ENCODE measurements at places on chromosomes 2 and 18.

DNA sequence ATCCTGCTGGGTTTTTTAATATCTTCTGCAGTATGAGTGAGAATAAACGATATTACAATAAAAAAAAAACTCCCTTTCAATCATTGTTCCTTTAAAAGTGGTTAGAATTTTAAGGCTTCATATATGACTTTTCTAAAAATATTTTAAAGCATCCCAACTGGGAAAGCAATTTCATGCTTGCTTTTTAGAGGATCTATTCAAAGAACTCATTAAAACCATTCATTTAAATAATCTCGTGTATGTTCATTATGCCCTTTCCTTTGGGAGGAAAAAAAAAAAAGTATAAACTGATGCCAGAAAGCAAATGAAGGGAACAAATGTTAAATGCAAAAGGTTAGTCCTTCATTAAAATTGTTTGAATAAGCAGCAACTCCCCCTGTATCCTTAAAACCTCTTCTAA is 81.2 kb downstream of the XIRP2 start:
- no peak for DNase-seq

DNA sequence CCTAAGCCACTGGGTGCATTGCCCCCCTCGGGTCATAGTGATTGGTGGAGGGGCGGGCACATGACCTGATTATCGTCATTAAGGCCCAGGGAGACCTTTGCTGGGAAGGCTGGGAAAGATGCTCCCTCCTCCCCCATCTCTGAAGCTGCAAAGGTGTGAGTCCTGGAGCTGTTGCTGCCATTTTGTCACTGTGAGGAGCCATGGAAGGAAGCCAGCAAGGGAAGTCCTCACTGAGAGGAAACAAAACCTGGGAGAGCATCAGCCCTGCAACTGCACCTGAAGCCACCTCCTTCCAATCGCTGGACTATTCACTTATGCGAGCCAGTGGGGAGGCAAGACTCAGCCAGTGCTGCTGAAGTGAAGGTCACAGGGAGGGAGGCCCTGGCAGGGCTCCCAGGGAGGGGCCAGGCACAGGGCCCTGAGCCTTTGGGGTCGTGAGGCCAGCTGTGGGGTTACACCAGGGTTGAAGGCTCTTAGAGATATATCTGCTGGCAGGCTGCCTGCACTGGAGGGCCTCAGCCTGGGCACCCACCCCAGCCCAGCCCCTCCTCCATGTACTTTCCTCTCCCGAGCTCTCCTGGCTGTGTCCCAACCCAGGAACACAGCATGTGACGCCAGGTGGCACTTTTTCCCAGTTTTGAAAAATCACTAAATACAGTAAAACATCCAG is 10.7 kb upstream of the FAHD2A start:
- no peak for DNase-seq

GRCh38 chr2:69013142-69013839 is at the start of gene ANTXR1:
Gene ANTXR1, plus strand, starts transcription at chr2:69013179. Its CDS starts 321 bp downstream, at chr2:69013500.
- DNase-seq: peak; percentile 22

DNA sequence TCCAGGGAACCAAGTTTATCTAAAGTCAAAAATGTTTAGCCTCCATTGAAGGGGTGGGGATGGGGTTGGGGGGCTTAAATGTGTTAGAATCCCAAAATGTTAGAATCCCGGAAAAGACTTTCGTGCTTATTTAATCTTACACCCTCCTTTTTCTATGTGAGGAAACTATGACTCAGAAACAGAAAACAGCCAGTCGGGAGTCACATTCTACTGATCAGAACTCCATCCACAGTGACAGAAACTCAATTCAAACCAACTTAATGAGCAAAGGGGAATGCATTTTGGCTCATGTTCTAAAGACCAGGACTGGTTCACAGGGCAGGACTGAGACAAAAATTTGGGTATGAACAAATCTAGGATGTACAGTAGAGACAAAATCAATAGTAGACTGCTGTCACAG is 31.9 kb upstream of the AFTPH start:
- DNase-seq: no peak

- no peak for DNase-seq
Observed at GRCh38 chr2:45823723-45824206, 172.3 kb downstream of the PRKCE start.

- no peak for DNase-seq
Observed at GRCh38 chr2:125070726-125071505, 1045.8 kb downstream of the CNTNAP5 start.

GRCh38 chr18:37565101-37565976 is at the start of gene CELF4:
Gene CELF4, minus strand, starts transcription at chr18:37565798.
- no peak for DNase-seq

DNA sequence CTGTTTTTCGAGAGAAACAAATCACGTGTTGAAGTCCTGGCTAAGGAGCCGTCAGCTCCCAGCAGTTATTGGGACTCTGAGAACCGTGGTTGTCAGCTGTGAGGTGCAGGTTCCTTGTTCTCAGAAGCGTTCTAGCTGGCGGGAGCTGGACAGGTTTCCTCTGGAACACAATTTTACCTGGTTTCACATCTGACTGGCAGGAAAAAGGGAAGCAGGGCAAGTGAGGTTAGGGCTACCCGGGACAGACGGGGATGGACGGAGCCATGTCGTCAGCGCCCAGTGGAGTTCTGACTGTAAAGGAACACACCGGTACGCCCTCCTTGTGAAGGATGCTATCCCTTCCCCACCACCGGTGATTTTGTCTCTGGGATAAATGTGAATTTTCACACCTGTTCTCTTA is 26.1 kb downstream of the ITGB1BP1 start:
- DNase-seq: no peak

DNA sequence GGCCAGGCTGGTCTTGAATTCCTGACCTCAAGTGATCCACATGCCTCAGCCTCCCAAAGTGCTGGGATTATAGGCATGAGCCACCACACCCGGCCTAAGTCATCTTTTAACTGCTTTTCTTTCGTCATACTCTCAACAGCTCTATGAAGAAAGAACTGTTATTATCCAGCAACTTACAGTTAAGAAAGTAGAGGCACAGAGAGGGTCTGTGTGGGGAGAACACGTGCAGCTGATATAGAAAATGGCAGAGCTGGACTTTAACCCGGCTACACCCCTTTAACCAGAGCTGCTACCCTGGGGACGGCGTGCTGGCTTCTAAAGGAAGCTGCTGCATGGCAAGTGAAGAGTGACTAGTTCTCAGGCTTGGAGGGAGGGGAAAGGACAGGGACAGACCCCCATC is 25.5 kb downstream of the IGFBP2 start:
- no peak for DNase-seq

DNA sequence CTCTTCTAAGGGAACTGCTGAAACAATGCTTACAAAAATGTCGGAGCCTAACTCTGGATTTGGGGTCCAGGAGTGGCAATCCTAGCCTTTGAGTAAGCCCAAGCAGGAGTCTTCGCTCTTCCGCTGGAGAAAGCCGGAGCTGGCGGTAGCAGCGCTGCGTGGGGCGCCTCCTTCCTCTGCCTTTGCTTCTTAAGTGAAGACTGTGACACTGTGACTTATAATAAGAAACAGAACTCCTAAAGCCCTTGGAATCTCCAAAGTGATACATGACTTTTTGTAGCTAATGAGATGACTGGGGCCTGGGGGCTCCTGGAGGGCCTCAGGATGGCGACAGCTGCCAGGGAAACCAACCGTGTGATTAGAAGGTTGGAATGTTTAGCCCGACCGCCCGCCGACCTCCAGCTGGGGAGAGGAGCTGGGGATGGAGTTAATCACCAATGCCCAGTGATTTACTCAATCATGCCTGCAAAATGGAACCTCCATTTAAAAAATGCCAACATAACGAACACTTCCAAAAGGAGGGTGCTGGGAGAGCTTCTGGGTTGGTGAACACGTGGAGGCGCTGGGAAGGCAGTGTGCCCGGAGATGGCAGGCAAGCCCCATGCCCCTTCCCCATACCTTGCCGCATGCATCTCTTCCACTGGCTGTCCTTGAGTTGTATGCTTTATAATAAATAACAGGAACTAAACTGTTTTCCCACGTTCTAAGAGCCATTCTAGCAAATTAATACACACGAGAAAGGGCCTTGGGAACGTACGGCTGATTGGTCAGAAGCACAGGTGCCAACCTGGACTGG is 29.0 kb upstream of the MAL start:
- no peak for DNase-seq

DNA sequence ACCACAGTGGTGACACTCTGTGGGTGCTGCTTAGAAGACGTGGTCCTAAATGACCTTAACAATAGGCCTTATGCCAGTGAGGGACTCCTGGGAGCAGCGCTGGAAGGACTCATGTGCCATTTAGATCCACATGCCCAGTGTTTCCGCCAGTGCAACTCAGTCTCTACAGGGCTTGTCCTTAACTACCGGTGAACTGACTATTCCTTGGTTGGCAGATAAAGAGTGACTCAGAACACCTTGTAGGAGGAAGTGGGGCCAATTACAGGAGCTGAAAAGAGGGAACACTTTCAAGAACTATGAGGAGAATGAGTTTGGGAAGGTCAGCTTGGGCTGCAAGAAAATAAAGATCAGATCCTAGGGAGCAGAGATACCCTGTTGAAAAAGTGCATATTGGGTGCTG is 1.8 kb upstream of the CDK5R2 start:
- no peak for DNase-seq

- no peak for DNase-seq
Observed at GRCh38 chr2:232976176-232976575, 36.9 kb downstream of the NGEF start.

DNA sequence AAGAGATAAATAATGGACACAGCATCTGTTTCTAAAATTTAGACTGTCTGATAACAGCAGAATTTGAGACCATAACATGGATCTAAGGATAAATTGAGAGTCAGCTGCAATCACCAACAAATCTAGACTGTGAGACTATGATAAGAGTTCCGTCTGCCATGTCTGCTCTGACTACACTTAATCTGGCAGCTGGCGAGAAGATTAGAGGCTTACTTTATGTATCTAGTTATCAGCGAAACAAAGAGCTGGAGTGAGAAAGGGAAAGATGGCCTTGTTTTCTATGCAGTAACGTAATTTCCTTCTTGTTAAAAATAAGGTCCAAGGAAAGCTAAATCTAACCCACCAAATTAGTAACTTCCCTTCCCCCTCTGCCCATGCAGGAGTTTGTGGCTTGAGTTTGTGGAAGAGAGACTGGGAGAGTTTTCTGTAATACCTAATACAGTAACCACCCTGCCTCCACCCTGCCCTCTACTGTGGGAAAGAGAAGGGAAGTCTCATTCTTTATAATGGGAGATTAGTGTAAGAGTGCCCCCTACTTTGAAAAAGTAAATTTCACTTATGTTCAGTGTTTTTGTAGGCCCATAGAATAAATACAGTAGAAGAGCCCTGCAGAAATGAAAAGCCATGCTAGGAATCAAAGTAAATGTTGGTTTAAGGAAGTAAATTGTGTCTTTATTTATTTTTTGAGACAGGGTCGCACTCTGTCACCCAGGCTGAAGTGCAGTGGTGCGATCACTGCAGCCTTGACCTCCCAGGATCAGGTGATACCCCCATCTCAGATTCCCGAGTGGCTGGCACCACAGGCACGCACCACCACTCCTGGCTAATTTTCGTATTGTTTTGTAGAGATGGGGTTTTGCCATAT is 27.5 kb downstream of the EML4 start:
- DNase-seq: peak; percentile 44

DNA sequence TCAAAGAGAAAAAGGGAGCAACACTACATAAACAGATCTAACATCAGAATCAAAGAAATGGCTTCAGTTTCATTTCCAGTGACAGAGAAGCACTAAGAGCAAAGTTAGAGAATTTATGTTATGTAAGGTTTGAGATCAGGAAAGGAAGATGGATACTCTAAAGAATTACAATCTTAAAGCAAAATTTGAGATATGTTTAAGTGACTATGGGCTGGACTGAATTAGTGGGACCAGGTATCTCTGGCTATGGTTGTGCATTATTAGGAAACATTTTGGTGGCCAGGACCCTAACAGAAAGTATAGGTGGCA is 208.2 kb downstream of the CCDC178 start:
- DNase-seq: no peak

- no peak for DNase-seq
Observed at GRCh38 chr2:88218981-88219380, 48.8 kb downstream of the THNSL2 start.

GRCh38 chr2:234705108-234705507 is 208.2 kb upstream of the ARL4C start:
- DNase-seq: no peak

- DNase-seq: no peak
Observed at GRCh38 chr18:61865466-61866175, 27.2 kb downstream of the RNF152 start.

DNA sequence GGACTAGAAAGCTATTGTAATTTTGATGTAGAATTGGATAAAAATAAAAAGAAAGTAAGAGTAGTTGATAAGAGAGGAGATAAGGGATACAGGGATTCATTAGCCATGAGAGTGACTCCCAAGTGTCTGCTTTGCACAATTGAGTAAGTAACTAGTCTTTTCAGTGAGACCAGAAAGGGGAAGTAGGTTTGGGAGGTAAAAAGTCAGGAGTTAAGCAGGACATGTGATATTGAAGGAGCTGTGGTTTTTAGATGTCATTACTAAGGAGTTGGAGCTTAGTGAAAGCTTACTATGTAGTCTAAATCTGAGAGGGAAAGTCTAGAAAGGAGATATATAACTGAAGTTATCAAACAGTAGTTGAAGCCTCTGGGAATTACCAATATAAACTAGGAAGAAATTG is 93.4 kb downstream of the SLC5A7 start:
- DNase-seq: no peak

DNA sequence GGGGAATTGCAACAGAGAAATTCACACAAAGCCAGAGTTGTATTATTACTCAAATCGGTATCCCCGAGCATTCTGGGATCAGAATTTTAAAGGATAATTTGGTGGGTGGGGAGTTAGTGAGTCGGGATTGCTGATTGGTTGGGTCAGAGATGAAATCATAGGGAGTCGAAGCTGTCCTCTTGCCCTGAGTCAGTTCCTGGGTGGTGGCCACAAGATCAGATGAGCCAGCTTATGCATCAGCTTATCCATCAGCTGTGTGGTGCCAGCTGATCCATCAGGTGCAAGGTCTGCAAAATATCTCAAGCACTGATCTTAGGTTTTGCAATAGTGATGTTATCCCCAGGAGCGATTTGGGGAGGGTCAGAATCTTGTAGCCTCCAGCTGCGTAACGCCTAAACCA is 34.3 kb upstream of the ITM2C start:
- no peak for DNase-seq

- peak; percentile 79 for DNase-seq
Observed at GRCh38 chr2:25982273-25982967, at the start of gene KIF3C. Gene KIF3C, minus strand, starts transcription at chr2:25982497. Its CDS starts 580 bp downstream, at chr2:25981917.

DNA sequence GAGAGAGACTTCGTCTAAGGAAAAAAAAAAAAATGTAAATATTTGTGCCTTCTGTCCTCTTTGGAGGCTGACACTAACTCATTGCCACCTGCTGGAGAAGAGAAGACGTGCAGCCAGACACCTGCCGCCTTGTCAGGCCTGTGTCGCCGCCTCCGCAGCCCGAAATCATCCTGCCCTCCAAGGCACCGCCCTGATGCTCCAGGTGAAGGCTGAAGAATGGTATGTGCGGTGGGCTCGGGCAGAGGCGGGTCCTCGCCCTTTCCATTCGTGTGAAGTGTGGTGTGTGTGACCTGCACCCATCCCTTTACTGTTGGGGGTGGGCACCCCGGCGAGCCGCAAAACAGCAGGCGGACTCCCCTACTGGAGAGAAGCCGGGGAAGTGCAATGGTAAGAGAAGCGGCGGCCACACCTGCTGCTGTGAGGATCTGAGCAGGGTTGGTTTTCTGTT is 60.4 kb downstream of the FAM161A start:
- DNase-seq: peak; percentile 86

- DNase-seq: no peak
Observed at GRCh38 chr2:169071455-169071854, 2.1 kb downstream of the DHRS9 start.

GRCh38 chr2:203732092-203732952 is 25.9 kb downstream of the CD28 start:
- DNase-seq: no peak
